ENCODE measurements at places on chromosomes 2 and 18.

GRCh38 chr2:144730711-144731110 lies 210.8 kb upstream of the ZEB2 start:
- no peak for DNase-seq

DNA sequence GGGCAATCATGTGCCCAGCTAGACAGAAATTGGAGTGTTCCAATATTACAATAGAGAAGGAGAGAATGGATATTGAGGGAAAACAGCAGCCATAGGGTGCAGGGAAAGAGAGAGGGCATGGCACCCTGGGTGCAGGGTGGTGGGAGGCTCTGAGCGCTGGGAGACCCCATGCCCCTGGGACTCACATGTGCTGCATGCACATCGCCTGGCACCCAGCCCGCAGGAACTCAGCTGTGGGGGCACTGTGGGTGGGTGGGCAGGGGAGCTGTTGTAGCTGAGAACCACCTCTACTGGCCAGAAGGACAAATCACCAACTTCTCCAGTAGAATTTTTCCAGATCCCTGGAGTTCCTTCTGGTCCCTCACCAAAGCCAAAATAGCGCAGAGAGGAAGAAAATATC lies 7.2 kb upstream of the NEURL3 start:
- DNase-seq, result no peak

DNA sequence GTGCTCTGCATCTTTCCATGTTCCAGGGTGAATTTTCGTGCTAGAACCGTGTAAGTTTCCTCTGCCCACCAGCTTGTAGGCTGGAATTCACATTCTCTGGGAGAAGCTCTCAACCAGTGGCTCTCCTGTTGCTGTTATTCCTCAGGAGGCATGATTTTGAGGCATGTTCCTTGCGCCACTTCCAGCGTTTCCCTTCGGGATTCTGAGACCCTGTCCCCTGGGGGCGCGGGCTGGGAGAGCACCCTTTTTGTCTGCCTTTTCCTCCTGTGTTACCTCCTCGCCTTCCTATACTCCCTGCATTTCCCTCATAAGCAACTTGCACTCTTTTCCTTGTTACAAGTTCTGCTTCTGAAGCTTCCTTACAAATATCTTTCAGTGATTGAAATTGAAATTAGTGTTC lies 156.4 kb downstream of the PTPRM start:
- no peak for DNase-seq

DNA sequence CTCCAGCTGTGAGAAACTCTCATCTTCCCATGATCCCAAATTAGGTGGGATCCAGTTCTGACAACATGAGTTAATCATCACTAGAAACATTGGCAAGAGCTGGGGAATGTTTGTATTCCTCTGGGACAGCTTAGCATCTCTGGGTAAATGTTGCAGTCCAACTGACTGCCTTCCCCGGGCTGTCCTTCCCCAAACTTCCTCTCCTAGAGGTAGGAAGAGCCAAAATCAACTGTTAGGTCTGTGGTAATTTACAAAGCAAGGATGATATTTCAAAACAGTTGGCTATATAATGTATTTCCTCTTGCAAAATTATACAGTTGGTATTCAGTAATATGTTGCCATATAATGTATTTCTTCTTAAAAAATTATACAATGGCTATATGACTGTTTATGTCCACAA lies 148.5 kb downstream of the MGAT5 start:
- DNase-seq, result no peak

DNA sequence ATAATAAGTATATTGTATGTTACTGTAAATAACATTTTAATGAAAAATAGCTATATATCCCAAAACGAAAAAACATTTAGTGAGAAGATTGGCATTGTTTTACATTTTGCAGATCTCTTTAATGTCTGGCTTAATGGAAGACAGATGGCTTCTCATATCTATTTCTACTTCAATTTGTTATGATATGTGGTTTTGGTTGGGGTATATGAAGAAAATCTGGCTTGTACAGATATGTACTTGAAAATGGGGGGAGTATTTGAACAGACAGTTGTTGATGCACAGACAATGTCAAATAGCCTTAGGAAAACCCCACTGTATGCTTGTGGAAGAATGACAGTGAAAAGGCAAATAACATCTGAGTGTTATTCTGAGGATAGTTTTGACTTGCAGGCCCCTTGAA lies 23.6 kb upstream of the GMCL1 start:
- DNase-seq, result no peak

- DNase-seq, result no peak
These were observed 355.1 kb upstream of the ZC3H15 start for GRCh38 chr2:186130748-186131641.

GRCh38 chr2:96273763-96274162 lies 7.7 kb downstream of the CIAO1 start:
- no peak for DNase-seq

- no peak for DNase-seq
These were observed 19.8 kb downstream of the HDAC4 start for GRCh38 chr2:239380831-239381708.

DNA sequence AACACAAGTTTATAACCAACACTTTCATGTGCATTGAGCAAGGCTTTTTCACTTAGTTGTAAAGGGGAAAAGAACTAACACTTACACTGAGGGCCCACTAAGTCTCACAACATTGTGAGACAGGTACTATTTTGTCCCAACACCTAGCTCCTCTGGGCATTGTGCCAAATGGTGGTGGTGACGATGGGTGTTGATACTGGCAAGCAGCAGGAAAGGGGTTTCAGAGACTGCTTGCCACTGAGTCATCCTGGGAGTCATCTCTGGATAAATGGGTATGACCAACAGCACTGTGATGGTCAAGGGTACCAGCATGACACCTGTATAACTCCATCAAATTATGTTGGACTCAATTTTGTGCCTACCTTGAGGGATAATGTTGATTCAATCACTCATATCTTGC lies 138.8 kb upstream of the ITGA6 start:
- peak; percentile 14 for DNase-seq

DNA sequence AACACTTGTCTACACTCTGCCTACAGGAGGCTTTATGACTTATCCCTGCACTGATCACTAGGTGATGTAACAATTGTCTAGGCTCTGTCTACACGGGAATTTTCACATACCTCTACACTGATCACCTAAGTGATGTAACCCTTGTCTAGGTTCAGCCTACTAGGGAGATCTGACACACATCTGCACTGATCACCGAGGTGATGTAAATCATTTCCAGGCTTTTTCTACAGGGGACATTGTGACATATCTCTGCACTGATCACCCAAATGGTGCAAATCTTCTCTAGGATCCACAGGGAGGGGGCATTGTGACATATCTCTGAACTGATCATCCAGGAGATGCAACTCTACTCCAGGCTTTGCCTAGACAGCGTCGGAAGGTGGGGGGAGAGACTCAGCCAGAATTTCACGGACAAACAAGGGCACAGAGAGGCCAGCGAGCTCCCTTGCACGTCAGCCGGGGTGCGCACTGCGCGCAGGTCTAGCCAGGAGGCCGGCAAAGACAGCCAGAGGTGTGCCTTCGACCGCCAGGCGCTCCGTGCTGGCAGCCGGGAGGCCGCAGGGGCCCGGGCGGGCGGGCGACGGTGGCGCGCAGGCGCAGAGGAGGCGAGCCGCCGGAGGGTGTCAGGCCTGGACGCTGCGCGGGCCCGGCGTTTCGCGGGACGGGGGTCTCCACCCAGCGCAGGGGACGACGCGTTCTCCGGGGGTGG lies 46.9 kb upstream of the USP14 start:
- DNase-seq, result peak; percentile 59

DNA sequence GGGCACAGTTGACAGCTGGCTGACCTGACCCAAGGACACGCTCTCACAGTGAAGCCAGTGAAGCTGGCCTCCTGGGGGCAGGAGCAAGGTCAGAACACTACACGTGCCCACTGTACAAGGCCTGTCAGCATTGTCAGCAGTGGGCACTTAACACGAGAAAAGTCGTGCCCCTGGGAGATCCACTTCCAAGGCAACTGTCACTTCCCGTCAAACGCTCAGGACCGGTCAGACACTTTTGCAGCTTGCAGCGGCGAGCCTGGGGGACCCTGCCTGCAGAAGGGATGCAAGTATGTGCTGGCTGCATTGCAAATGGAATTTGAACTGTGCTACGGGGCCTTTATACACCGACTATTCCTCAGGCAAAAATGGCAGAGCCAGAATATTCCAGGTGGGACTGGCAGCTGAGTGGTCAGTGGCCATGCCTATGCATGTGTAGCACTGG lies 176.2 kb downstream of the BCL2 start:
- DNase-seq, result no peak

DNA sequence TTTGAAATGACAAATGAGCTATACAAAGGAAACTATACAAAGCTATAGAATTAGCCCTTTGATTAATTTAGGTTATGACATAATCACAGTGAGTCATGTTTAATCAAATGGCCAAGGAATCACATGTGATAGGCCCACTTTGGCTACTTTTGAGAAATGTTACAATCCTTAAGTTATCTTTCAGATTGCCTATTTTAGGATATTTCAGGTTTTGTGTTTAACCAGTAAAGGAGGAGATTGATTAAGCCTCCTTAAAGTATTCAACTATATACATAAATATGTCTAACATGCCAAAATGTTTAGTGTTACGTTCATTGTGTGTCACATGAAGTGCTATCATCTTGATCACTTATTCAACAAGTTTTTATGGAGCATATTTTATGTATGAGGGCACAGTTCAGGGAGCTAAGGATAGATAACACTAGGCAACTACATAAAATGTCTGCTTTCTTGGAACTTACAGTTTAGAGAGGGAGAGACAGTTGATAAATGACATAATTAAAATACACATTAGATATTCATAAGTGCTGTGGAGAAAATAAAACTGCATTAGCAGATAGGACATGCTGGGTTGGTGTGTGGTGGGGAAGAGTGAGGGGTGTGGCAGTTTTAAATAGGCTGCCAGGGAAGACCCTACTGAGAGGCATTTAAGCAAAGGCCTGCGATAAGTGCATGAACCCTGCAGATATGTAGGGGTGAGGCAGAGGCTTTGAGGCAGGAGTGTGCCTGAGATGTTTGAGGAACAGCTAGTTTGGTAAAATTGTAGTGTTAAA lies 77.2 kb downstream of the LTBP1 start:
- DNase-seq, result no peak

DNA sequence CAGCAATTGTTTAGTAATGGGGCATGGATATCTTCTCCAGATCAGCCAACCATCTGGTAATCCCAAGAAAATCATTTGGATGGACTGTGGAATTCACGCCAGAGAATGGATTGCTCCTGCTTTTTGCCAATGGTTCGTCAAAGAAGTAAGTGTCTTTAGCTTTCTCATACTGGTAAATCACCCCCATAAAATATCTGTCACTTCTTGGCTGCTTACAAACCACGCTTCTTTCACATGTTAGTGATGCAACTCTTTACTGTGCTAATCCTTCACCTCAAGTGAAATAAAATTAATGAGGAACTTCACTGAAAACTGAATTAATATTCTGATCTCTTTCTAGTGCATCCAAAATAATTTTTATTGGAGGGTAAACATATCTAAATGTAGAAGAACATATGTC lies 18.9 kb downstream of the CPO start:
- no peak for DNase-seq

DNA sequence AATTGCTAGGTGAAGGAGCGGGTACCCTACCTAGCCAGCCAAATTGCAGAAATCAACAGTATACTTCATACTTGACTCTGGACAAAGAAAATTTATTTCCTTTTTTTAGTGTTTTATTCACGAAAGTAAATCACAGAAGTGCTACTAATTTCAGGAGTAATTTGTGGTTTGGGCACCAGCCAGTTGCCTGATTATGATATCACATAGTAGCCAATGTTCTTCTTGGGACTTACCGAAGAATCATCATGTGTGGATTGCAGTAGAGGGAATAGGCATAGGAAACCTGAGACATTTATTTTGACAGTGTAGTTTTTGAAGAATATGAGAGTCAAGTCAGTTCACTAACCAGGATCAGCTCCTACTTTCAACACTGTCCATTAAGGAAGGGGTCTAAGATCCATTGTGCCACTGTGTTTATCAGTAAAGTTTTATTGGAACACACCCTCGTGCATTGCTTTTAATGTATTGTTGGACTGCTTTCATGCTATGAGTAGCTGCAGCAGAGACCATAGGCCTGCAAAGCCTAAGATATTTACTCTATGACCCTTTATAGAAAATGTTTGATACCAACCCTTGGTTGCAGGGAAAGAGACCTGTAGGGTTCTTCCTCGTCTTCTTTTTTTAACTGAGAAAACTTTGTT lies 32.1 kb downstream of the TNFRSF11A start:
- no peak for DNase-seq

- no peak for DNase-seq
These were observed 33.3 kb downstream of the CFLAR start for GRCh38 chr2:201149064-201149820.

- no peak for DNase-seq
These were observed 15.8 kb downstream of the PTPN18 start for GRCh38 chr2:130371723-130372054.

DNA sequence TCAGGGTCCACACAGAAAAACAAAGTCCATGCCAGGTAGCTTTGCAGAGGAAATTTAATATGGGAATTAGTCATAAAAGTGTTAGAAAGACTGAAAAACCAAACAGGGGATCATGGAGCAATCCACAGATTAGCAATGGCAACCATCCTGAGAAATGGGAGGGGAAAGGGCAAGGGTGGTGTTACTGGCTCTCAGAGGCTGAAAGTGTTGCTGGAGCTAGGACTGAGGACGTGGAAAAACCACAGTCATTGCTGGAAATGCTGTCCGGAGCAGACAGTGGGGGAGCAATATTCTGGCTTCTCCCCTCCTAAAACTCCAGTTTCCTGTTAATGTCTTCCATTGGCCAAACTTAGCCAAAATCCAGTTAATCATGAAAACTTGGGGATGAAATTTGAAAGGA lies 172.4 kb downstream of the ZBTB7C start:
- no peak for DNase-seq

- no peak for DNase-seq
These were observed 50.9 kb downstream of the KIF1A start for GRCh38 chr2:240769096-240769495.

GRCh38 chr2:45591073-45591472 lies 20.0 kb downstream of the SRBD1 start:
- no peak for DNase-seq

- no peak for DNase-seq
These were observed 79.7 kb upstream of the IGFBP5 start for GRCh38 chr2:216775043-216775453.

DNA sequence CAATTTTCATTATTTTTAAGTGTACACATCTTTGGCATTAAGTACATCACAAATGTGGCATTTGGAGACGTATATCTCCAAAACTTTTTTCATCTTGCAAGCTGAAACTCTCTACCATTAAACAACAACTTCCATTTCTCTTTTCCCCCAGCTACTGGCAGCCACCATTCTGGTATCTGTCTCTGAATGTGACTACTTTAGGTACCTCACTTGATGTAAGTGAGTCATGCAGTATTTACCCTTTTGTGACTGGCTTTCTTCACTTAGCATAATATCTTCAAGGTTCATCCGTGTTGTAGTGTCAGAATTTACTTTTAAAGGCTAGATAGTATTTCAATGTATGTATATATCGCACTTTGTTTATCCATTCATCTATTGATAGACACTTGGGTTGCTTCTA lies 17.0 kb downstream of the BABAM2 start:
- DNase-seq, result no peak

- DNase-seq, result no peak
These were observed 12.5 kb downstream of the TACR1 start for GRCh38 chr2:75186821-75187220.

GRCh38 chr18:71079606-71080005 lies 790.8 kb downstream of the SOCS6 start:
- DNase-seq, result no peak
